ENCODE measurements at places on chromosomes 3 and 15.
A peak's percentile ranks its signal among the peaks of the same experiment; 100 is the strongest.

- no peak for DNase-seq
Observed at GRCh38 chr15:57589754-57590153, 1.9 kb upstream of the MYZAP start.

GRCh38 chr3:196518966-196519717, 4.0 kb upstream of the SMCO1 start:
- peak; percentile 53 for DNase-seq

- peak; percentile 92 for DNase-seq
Observed at GRCh38 chr3:127002195-127003174, 19.6 kb downstream of the PLXNA1 start.

DNA sequence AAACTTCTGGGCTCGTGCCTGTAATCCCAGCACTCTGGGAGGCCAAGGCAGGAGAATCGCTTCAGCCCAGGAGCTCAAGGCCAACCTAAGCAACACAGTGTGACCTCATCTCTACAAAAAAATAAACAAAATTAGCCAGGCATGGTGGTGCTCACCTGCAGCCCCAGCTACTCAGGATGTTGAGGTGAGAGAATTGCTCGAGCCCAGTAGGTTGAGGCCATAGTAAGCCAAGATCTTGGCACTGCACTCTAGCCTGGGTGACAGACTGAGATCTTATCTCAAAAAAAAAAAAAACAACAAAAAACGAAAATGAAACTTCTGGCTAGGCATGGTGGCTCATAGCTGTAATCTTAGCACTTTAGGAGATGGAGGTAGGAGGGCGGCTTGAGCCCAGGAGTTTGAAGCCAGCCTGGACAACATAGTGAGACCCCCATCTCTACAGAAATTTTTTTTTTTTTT, 53.7 kb downstream of the PIK3CB start:
- no peak for DNase-seq

DNA sequence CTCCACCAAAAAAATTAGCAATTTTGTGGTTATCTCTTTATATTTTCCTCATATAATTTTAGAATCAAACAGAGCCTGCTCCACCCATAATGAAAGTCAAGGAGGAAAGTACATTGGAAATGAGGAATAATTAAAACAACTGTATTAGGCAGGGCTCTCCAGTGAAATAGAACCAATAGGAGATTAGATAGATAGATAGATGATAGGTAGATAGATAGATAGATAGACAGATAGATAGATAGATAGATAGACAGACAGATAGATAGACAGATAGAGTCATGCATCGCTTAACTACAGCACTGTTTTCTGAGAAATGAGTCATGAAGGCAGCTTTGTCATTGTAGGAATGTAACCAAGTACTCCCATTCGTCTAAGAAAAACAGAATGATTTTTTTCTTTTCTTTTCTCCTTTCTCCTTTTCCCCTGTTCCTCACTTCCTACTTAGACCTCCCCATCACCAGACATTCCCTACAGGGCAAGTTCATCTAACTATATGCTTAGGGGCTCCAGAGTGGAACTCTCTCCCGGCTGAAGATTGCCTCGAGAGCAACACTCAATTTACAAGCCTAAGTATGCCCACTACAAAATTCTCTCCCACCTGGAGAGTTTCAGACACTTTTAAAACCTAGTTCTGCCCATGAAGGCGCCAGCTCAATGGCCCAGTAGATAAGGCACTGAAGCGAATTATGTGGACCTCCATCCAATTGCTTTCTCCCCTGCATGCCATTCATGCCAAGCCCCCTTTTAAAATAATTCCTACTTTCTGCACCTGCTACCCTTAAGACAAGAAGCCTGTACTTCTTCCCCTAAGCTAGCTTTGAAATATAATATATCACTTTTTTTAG, 53.3 kb upstream of the LIPC start:
- no peak for DNase-seq

DNA sequence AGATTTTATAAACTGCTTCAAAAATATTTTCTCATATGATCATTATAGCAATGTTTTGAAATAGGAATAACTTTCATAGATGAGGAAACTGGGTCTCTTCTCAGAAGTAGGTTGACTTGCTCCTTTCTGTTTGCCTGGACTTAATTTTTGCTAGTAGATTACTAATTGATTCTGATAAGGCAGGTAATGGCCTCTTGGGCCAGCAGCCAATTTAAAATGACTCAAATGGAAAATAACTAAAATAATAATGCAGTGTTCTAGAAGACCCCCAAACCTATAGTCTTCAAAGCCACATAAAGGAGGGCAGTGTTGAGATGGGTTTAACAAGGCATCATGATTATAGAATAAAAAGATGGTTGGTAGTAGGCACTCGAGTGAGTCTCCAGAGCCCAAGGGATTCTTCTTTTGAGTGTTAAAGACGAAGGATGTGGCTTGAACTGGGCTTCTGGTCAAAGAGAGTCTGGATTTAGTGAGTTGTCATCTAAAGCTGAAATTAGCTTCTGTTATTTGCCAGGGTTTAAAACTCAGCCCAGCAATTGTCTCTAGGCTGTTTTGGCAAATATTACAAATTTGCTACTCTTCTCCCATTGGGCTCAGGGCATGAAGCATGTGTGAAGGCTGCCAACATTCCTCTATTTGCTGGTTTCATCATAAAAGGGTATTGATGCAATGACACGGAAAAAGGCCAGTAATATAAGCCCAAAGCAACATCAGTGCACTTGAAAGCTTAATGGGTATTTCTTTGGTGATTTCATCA, 297.1 kb upstream of the MEIS2 start:
- DNase-seq: no peak

GRCh38 chr3:149414557-149415231, 37.2 kb upstream of the TM4SF1 start:
- DNase-seq: no peak

DNA sequence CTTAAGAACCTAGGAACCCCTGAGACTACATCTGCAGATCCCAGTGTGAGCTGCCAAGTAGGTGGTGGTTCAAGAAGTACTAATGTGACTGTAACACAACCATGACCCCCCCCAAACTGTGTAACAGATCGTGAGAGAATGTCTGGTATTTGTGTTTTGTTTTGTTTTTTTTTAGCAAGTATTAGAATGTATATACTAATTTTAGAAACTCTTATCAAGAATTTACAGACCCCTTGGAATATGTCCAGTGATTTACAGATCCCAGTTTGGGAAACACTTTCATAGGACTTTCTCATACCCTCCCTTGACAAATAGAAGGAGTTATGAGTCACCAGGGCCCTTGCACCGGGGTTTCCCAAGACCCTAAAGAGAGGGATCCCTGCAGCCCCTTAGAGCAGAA, 79.8 kb downstream of the SEMA5B start:
- DNase-seq: no peak

DNA sequence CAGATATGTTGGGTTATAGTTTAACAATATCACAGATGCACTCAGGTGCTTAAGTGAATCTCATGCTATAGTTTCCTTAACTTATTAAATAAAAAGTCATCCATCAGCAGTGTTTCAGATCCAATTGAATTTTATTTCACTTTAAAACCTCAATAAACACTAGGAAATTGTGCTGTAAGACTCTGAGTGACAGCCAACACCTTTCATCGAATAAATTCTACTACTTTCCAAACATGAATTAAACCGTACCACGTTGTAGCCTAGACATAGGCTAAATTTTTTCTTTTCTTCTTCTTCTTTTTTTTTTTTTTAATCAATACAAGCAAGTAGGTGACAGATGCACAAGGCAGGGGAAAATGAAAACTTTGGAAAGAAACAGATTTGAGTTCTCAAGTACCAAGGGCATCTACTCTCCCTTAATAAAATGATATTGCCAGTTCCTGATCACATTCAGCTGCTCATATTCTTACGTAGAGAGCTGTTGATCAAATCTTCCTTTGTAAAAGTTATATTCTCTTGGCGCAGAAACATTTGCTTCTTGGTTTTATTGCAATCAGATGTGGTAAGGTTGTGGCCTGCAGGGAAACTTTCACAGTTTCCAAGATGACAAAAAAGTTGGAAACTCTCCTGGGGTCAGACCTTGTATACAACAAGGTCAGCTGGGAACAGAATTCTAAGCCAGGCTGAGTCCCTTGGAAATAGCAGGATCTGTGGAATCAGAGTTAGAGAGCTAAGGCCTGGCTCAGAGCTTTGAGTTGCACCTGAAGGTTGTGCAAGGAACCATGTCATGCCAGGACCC, 147.7 kb downstream of the CD47 start:
- no peak for DNase-seq

DNA sequence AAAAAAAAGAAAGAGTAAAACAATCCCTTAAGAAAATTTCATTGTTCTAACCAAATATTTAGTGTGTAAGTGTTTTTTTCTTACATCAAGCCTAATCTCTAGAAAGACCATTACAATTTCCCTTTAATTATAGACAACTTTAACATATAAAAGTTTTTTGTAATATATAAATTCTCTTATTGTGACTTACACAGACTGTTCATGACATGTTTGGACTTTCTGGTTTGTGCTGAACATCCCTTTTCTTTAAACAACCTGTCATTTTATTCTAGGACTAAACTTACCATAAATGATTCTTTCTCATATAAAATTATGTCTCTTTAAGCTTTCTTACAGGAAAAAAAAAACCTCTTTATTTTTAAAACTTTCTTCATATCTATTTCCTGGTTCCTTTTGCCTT, 13.0 kb upstream of the BTLA start:
- DNase-seq: no peak

DNA sequence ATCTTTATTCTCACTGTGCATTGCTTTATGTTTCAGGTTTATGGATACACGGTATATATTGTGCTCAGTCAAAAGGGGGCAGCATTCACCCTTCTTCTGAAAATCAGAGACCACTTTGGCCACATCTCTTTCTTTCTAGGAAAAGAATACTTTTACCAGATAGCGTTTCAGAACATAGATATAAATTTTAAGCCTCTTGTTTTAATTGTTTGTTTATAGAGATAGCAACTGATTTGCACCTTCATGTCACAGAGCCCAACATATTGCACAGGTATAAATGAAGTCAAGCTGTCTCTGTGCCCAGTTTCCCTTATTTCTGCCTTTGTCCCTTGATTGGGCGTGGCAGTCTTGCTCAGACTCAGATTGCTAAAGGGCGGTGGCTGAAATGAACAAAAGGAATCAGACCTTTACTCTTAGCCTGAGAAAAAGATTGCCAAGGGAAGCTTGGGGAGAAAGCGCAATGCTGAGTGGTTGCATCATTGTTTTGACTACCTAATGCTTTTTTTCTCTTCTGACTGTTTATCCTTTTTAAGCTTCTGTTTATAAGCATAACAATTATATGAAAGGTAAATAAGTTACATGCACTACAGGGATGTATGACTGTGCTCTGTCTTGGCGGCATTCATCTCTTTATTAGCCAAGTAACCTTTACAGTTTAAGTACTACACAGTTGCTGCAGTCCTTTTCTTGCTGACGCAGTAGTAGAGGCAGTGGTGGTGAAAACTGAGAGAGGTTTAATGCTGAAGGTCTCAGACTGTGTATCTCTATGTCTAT, 70.8 kb upstream of the ZBTB20 start:
- no peak for DNase-seq

DNA sequence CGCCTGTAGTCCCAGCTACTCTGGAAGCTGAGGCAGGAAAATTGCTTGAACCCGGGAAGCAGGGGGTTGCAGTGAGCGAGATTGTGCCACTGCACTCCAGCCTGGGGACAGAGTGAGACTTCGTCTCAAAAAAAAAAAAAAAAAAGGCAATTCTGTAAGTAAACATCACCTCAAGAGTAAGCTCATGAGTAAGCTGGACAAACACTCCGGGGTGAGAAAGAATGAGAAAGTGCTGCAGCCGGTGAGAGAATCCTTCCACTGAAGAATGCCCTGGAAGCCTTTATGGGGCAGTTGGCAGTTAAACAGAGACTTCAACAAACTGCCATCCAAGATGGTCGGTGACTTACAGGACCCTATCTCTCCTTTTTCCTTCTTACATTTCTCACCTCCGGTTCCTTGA, 47.5 kb downstream of the FEZF2 start:
- DNase-seq: no peak

GRCh38 chr3:182766099-182766498, 27.2 kb upstream of the ATP11B start:
- DNase-seq: no peak

DNA sequence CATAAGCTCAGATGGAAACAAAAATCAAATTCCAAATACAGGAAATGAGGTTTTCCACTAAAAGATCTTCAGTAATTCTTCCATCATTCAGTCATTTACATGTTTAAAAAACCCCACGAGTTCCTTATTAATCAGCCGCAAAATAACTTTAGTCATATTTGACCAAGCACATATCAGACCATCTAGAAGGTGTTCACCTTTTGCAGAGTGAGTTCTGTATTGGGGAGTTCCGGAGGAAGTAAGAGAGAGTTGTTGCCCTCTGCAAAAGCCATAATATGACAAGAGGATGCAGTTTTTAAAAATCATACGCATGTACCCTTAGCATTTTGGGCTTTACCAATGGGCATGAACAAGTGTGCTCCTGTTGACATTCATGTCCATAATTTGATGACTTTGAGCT, 61.6 kb downstream of the CCR1 start:
- DNase-seq: no peak

DNA sequence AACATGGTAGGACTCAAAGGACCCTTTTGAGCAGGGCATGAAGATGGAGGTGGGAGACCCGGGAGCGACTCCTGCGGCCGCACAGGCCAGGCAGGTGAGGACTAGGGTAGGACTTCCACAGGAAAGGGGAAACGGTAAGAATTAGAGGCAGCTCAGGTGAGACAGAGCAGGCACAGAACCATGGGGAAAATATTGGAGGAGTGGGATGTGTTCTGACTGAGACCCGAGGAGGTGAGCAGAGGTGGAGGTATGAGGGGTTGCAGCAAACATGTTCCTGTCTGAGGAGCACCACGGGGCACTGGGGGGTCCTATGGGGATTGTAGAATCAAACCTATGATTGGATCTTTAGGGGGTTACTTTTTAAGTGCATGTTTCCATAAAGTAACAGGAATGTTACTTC, 1.4 kb upstream of the ISG20 start:
- no peak for DNase-seq

GRCh38 chr3:46498916-46499519, 1.2 kb downstream of the RTP3 start:
- DNase-seq: no peak

- no peak for DNase-seq
Observed at GRCh38 chr3:18883571-18883970, 264.7 kb upstream of the KCNH8 start.

GRCh38 chr15:34812369-34812768, 17.0 kb upstream of the ACTC1 start:
- no peak for DNase-seq

DNA sequence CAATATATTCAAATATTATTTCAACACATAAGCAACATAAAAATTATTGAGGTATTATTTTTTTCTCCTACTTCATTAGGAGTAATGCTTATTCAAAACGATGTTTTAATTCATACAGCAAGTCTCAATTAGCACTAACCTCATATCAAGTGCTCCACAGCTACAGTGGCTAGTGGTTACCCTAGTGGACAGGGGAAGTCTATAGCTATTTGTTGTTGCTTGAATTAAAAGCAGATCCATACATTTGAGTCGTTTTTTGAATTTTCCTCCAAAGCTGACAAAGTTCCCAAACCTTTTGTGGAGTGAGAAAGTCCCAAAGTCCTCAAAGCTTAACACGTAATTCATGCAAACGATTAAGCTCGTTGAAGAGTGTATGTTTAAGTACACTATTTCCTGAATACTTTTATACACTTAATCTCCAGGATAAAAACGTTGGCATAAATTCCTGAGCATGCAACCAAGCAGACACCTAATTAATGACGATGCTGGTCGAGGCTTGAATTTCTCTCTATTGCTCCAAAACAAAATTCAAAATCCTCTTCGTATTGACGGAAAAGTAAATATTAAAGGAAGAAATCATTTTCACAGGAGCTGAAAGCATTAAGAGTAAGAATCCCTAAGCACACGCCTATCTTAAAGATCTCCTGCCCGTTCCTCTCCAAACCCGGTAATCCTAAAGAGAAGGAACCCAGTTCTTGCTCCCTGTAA, 985 bp downstream of the VPS13C start:
- no peak for DNase-seq

GRCh38 chr3:183370391-183370790, 58.0 kb downstream of the MCF2L2 start:
- no peak for DNase-seq

Measured in psoas muscle (tissue), 8 donors.